NCI-H1436 treated with DMSO at 0.1 percent for 48 hours (cell line): ENCODE measurements at places on chromosomes 12 and 14.

GRCh38 chr12:79587368-79587767, 103.4 kb downstream of the PAWR start:
- no peak for DNase-seq

DNA sequence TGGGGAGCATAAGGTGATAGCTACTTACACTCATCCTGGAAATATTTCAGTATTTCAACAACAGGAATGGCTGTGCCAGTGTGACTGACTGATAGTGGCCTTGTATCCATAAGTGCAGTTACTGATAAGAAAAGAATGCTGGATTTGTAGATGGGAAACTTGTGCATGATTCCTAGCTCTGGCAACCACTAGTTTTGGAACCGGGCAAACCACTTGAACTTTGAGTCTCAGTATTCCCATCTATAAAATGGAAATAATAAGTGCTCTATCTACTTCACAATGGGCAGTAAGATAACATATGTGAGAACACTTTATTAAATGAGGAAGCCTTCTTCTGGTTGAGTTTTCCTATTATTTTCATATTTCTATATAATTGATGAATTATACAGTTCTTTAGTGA, 77.2 kb downstream of the TPH2 start:
- no peak for DNase-seq

DNA sequence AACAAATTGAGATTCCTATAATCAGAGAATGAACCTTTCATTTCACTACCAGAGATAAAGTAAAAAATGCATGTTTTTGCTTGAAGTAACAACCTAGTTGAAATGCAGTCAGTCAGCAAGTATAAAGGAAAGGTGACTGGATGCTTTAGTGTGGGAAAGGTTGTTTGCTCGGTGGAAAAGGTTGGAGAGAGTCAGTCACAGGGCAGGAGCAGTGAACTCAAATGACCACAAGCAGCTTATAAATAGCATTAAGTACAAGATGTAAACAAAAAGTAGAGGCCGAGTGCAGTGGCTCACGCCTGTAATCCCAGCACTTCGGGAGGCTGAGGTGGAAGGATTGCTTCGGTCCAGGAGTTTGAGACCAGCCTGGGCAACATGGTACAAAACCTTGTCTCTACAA, 98.1 kb upstream of the FGD4 start:
- DNase-seq, result no peak

GRCh38 chr12:2551412-2551900, 243.3 kb upstream of the FKBP4 start:
- DNase-seq, result no peak

DNA sequence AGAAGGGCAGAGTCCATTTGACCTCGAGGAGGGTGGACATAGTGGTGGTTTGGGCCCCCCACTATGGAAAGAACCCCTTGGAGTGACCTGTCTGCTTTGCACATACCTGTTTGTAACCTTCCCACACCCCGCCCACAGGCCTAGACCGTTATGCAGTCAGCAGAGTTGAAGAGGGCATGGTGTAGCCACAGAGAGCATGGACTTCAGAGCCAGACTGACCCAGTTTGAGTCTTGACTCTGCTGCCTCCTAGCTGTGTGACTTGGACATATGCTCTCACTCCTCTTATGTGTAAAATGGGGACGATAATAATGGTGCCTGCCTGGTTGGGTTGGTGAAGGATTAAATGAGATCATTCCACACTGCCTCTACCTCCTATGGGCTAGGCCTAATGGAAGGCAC, 40.9 kb upstream of the NOS1 start:
- no peak for DNase-seq

GRCh38 chr12:53625373-53625945, 723 bp downstream of the ATF7 start:
- DNase-seq, result no peak

GRCh38 chr14:52333108-52333507, 19.0 kb downstream of the PTGER2 start:
- no peak for DNase-seq

GRCh38 chr14:75289840-75290388, 11.3 kb downstream of the FOS start:
- no peak for DNase-seq

DNA sequence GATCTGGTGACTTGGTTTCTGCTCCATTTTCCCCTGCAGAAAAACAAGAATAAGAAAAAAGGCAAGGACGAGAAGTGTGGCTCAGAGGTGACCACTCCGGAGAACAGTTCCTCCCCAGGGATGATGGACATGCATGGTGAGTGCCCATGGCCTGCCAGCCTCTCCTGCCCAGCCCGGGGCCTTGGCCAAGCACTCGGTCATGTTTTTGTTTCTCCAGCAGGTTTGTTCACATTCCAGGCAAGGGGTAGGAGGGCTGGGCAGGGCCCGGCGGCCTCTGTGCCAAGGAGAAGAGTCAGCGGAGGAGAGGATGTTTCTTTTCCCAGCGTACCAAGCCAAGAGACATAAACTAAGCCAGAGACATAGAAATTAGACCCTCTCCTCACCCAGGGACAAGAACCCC, 13.6 kb downstream of the BCL7A start:
- DNase-seq, result no peak

GRCh38 chr14:63897721-63898163, 44.9 kb downstream of the SYNE2 start:
- no peak for DNase-seq

DNA sequence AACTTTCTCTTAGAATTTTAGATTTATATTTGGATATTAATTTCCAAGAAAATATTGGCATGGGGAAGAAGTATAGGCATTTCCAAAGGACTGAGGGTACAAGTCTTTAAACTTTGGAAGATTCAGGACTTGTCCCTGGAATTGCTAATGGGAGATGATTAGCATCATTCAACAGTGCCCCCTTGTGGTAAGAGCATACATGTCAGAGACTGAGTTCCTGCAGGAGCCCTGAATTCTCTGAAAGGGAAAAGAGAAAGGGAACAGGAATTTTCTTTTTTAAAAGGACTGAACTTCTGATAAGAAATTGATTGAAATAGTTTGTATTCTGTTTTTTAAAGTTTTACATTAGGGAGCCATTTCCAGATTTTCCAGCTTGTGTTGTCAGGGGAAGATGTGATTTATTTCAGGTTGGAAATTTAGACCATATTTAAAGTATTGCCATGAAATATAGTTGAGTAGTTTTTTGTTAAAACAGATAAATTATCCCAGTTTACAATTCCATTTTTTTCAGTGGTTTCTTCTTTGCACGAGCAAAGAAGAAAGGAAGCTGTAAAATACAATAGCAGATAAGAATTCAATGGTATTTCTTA, 44.0 kb upstream of the REP15 start:
- no peak for DNase-seq

DNA sequence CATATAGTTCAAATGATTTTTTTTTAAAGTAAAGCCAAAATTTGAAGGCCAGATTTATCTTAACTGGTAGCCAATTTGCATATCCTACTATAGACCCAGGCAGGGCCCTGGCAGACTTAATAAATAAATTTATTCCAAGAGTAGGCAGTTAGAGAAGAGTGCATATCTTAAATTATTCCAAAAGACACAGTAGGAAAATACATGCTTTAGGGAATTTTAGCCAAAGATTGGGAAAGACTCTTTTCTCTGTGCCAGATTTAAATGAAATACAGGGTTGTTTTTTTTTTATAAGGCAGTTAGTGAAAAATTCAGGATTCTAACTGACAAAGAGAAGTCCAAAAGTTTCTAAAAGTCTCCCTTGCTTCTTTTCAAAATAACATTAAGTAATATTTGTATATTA, 65.5 kb downstream of the ST8SIA1 start:
- DNase-seq, result no peak

- no peak for DNase-seq
These were observed 5.9 kb downstream of the DDHD1 start for GRCh38 chr14:53147208-53147607.

- no peak for DNase-seq
These were observed 3.2 kb downstream of the PTGES3 start for GRCh38 chr12:56684745-56685359.

DNA sequence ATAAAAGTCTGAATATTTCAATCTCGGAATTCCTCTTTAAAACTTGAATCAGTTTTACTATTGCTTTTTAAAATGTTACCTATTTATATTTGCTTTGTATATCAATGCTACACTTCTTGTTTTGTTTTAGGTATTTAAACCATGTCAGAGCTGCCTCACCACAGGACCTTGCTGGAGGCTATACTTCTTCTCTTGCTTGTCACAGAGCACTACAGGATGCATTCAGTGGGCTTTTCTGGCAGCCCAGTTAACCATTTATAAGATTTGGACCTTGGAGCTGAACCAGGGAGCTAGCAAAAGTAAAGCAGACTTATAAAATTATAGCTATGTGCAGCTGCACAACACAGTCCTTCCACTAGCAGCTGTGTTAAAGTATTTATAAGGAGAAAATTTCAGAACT, 12.8 kb downstream of the TRMT5 start:
- no peak for DNase-seq

GRCh38 chr12:64039281-64039871, 182.7 kb downstream of the KICS2 start:
- peak; percentile 65 for DNase-seq

DNA sequence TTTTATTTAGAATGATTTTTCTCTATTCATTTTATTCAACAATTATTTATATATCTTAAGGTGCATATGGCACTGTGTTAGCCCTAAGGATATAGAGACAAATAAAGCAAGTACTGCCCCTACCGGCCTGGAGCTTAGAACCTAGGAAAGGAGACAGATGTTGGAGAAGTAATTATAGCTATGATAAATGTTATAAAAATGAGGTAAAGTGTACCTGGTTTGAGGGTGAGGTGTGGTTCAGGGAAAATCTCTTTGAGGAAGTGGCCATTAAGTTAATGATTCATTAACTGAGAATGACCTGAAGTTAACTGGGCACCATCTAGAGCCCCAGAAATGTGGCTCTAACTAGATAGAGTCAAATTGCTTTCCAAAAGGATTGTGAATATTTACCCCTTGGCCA, 31.9 kb downstream of the CDKL1 start:
- no peak for DNase-seq
